Hepatic stellate cell (primary cell): ENCODE measurements at places on chromosomes 6 and 20.
A peak's percentile ranks its signal among the peaks of the same experiment; 100 is the strongest.

- DNase-seq, result no peak
These were observed 38.3 kb upstream of the FAM184A start for GRCh38 chr6:119116712-119117281.

DNA sequence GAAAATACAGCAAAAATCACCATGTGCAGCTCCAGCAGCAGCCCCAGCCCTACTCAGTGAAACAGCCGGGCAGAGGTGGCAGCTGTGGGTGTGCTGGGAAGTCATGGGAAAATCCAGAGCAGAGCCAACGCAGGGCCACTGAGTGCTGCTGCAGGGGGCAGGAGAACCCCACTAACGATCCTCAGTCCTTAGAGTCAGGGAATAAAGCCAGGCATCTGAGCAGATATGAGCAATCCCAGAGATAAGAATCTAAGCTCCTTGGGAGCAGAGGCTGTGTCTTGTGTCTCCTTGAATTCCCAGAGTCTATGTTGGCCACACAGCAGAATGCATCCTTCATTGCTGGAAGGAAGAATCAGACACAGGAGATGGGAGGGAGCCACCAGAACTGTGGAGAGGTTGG, 493.1 kb upstream of the MAP3K7 start:
- DNase-seq, result no peak

DNA sequence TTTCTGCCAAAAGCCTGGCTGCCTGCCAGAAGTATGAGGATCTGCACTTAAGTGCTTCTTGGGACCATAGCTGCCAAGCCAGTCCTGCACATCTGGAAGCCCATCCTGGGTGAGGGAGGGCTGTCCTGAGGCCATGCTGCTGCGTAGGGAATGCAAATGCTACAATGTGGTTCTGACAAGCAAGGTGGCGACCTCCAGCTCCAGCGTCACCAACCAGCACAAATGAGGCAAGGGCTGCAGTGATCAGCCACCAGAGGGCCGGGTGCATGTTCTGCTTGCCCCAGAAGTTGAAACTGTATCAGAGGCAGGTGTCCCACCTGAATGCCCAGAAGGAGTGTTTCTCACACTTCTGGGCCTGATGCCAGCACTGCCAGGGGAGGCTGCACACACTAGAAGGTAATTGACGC, 99.1 kb upstream of the KCNQ5 start:
- no peak for DNase-seq

DNA sequence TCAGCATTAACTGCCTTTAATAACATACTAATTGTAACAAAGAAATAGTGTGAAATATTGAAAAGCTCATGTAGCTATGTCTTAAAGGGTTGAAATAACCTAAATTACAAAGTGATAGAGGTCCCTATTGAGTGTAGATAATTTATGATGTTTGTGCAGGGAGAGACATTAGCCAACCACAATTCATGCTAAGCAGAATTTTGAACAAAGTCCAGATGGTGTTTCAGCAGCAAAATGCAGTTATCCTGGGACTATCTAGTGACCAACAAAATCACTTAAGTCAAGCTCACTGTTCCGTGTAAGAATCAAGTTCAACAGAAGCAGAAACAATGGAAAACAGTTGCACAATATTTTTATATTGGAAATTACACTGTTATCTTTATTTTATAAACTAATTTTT, 218.5 kb downstream of the SIM1 start:
- DNase-seq, result no peak

DNA sequence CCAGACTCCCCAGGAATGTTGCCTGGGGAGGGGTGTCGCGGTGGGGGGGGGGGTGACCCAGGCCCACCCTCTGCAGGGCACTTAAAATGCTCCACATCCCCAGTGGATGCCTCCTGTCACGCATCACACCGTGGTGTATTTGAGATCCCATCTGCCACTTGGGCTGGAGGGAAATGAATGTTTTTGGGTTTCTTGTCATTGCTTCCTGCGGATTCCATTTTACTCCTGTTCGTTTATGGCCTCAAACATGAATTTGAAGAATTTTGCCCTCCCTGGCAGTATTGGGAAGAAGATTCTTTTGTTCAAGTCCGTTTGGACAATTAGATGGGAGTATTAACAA, 544 bp upstream of the KHDC1 start:
- DNase-seq, result peak; percentile 24

DNA sequence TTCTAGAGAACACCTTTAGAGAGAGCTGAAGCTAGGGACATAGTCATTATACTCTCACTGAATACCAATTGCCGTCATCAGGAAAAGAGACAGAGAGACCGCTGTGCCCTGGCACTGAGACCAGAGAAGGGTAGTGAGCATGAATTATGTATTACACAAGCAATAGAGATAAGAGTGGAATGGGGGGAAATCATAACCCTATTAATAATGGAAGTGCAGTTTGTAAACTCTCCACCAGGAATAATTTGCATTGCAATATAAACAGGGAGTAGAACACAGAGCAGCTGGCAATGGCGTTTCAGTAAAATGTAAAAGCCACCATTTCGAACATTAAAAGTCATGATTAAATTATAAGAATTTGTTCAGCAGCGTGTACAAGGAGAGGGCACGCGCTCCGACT, 244.5 kb downstream of the MAFB start:
- no peak for DNase-seq

DNA sequence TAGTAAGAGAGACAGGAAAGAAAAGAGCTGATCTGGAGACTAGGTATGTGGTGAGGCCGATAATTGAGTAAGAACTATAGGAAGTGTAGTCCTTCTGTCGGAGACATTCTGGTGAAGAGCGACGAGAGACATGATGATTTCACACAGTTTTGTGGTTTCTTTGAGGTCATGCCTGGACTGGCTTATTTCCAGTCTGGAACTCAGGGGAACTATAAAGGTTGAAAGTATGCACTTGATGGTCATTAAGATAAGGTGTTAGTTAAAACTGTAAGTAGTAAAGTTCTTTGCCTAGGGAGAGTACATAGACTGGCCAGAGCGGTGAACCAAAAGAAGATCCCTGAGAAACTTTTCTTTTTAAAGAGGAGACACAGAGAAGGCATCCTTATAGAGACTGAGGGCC, 68.8 kb downstream of the RFX6 start:
- no peak for DNase-seq

DNA sequence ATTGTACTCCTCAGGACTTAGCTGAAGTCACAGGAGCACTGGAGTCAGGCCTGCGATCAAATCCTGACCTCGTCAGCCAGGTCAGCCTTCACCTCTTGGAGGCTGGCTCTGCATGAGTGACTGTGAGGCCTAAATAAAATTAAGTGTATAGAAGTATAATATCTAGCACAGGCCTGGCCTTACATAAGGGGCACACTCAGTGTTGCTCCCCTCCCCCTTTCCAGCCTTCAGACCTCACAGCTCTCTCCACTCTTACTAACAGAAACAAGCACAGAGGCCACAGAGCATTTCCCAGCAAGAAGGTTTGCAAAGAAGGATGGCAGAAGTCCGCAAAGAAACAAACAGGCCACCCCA, 84.8 kb downstream of the TRERF1 start:
- no peak for DNase-seq

GRCh38 chr20:45156713-45157112, 18.0 kb upstream of the PI3 start:
- DNase-seq, result no peak

- no peak for DNase-seq
These were observed 644.3 kb upstream of the AGPAT4 start for GRCh38 chr6:161918109-161918531.

DNA sequence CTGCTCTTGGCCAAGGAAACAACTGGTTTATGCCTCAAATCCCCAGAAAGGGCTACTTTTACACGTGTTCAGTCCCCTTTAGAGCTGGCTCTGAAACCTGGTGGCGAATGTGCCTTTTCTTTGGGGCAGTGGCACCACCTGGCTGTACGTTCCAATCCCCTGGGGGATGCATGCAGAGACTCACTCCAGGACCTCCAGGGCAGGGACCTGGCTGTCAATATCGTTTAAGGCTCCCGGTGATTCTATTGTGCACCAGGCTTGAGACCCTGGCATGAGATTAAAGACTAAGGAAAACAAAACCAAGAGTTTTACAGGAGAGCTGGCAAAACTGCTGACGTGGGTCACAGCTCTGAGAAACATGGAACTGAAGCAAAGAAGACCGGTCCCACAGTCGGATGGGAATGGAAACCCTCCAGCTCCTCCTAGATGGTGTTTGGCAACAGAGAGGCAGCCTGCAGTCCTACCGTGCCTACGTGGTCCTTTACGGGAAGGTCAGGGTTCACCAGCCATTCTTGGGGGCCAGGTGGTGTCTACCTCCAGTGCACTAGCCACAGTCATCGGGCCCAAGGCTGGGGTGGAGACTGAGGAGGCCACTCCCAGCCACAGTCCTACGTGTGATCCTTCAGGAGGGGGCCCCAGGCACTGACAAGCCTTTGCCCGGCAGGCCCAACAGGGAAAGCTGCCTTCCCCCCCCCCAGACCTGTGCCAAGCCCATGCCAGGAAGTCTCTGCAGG, 203.3 kb upstream of the CST7 start:
- no peak for DNase-seq

GRCh38 chr6:17086469-17086868, 15.4 kb upstream of the STMND1 start:
- DNase-seq, result peak; percentile 75

DNA sequence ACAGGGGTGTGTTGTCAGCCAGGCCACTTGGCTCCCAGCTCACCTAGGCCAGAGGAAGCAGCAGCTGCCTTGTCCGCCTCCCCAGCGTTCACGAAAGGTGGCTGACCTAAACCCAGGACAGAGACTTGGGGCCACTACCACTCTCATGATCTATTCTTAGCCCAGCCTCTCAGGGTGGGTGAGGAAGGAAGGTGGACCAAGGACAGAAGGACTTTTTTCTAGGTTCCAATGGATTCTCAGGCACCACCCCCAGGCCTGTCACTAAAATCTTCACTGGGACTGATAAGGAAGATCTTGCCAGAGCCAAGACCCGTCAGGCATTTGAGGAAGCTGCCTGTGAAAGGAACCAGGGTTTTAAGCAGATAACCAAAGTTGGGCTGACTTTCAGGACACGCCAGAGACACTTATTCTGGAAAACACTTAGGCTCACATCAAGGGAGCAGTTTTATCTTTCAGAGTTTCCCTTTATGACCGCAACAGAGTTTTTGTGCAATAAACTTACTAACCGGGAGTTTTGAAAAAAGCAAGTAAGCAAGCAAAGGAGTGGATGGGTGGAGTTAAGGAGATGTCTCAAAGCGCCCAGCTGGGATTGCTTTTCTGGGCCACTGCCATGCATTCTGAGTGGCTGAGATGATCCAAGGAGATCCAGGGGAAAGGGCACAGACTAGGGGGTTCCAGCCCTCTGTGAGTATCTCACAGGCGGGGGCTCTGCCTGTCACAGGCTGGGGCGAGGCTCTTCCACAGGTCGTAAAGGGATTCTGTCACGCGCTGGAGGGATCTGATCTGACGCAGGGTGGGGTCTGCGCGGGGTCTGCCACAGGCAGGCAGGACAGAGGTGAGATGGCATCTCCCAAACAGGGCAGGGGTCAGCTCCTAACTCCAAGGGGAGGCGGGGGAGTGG, 989 bp downstream of the FITM2 start:
- DNase-seq, result peak; percentile 71

- no peak for DNase-seq
These were observed 3.4 kb upstream of the RSPO4 start for GRCh38 chr20:1005452-1006027.

DNA sequence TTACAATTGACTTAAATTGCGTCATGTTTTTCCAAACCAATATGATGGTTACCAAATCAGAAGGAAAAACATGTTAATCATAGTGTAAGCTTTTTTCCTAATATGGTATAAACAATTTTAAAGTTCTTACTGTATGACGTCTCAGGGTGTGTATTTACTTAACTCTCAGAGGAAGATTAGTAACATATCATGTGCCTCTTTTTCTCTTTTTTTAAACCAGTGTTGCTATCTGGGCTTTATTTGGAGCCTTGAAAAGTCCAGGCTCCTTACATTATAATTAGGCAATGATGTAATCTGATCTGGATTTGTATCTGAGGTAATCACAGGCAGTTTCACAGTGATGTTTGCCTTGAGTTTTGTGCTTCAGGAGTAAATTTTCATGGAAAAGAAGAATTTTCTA, 20.4 kb upstream of the RAB23 start:
- DNase-seq, result peak; percentile 81

DNA sequence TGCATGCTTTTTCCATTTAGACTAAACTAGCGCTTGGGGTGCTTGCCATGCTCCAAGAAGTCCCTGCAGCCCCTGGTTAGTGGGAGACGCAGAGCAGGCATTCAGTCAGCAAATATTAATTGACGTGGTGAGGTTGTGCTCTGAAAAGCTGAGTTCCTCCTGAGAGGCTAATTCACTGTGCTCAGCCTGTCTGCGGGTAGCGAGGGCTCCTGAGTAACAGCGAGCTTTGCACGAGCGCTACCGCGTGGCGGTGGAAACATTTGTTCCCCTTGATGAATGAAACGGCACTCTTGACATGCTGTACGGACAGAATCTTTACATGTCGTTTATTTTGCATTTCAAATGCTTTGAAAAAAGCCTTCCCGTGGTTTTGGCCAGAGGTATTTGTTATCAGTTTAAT, 170.6 kb upstream of the AGPAT4 start:
- no peak for DNase-seq

- no peak for DNase-seq
These were observed 64.4 kb downstream of the FILIP1 start for GRCh38 chr6:75429061-75429703.

DNA sequence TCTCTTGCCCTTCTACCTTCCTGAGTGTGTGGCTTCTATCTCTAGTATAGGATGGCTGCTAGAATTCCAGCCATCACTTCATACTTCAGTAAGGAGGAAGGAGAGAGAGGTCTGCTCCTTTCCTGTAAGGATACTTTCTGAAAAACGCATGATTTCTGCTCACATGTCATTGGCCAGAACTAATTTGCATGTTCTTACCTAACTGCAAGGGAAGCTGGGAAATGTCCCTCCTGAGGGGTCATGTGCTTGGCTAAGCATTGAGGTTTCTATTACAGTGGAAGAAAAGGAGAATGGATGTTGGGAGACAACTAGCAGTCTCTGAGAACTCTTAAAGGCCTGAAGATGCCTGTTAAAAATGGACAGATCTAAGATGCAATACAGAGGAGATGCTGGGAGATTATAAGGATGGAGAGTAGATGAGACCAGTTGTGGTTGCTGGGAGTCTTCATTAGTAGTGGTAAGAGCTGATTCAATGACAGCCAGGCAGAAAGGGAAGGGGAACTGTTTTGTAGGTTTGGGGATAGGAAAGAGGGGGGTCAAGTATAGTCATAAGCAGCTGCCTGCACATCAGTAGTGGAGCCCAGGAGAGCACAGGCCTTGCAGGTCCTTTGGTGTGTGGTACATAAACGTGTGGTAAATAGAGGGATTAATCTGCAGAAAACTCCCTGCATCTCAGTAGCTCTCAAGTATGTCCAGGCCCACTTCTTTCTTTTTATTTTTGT, 20.2 kb downstream of the CDS2 start:
- no peak for DNase-seq

GRCh38 chr6:142903812-142904211, 41.2 kb downstream of the HIVEP2 start:
- DNase-seq, result no peak

DNA sequence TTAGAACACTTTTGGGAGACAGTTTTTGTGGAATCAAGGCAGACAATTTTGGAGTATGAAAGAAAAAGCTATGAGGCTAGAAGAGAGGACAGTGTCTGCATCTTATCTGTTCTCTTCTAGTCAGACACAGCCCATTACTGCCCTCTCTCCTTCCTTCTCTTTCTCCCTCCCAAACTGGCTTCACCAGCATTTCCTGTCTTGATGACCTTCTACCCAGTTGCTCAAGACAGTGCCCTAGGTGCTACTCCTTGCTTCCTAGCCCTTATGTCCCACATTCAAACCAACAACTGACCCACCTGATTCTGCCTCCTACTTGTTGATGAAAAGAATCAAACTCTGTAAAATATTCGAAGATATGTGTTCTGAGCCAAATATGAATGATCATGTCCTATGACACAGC, 116.4 kb upstream of the RIPOR2 start:
- DNase-seq, result no peak

- DNase-seq, result no peak
These were observed 67.7 kb downstream of the TMEM244 start for GRCh38 chr6:129793447-129793846.
